ENCODE measurements at places on chromosomes 13 and 19.

- no peak for DNase-seq
These were observed 15.0 kb downstream of the VASP start for GRCh38 chr19:45522010-45522941.

DNA sequence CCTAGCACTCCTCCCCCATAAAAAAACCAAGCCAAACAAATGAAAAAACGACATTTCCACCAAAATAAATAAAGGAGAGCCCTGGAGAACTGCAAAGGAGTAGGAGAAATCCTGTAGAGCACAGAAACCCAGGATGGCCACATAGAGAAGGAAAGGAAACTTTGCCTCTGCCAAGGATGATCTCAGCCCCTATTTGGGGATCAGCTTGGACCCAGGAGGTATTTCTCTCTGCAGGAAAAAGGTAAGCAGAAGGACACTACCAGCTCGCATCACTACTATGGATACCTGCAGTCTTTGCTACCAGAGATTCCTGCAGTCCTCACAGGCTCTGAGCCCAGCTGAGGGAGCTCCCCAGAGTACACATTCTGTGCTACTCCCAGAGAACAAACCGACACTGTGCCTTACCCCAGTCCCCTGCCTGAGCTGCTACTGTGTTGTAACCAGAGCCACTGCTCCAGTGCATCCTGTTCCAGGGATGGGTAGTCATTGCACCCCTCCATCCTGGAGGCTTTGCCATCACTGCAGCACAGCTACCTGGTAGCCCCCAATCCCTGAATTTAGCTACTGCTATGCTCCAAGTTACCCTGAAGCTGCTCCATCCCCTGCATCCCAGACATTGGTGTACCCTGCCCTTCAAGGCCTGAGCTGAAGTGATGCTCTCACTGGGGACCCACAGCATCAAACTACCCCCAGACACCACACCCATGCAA lies 41.7 kb downstream of the VWA8 start:
- no peak for DNase-seq

DNA sequence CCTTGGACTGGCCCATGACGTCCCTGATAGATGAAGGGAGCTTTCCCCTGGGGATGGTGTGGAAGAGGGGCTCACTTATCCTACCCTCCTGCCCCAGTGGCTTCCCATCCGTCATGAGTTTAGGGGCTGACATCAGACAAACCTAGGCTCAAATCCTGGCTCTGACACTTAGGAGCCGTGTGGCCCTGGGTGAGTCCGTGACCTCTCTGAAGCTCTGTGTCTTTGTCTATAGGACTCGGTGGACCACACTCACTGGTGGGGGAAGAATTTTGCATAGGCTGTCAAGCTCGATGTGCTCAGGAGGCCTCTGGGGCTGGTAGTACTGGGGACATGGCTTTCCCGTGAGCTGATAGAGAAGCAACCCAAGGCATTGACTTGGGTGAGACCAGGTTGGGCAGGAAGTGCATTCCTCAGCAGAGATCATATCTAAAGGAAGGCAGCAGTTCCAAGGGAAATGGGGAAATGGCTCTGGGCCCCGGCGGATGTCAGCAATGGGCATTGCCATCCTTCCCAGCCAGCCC lies 17.4 kb upstream of the AP1M2 start:
- DNase-seq = no peak

GRCh38 chr19:45766869-45767346 lies 2.1 kb downstream of the SIX5 start:
- no peak for DNase-seq

GRCh38 chr13:69580255-69580654 lies 527.4 kb upstream of the ATXN8OS start:
- no peak for DNase-seq

DNA sequence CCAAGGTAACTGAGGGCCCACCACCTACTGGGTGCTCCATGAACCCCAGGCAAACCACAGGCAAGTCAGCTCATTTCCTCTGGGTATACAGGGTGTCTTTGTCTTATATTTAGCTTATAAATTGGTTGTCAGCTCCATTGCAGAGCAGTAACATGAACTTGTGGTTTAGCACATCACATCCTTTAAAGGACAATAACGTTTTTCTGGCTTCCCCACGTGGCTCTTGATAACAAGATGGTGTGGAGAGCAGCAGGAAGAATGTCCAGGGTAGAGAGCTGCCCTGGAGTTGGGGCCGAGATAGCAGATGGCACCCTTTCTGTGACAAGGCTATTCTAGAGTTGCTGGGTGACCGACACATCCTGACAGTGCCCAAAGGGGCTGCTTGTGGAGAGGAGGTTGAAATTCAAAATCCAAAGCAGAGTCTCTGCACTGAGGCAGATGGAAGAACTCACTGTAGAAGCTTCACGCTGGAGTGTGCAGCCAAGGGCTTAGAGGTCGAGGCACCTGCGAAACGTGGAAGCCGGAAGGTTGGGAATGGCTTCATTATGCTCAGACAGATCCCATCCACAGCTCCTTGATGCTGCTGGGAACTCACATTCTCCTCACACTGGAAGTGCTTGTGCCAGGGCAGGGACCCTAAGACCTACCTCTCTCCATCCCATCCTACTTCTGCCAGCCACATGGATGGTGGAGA lies 133.0 kb upstream of the FRY start:
- no peak for DNase-seq

DNA sequence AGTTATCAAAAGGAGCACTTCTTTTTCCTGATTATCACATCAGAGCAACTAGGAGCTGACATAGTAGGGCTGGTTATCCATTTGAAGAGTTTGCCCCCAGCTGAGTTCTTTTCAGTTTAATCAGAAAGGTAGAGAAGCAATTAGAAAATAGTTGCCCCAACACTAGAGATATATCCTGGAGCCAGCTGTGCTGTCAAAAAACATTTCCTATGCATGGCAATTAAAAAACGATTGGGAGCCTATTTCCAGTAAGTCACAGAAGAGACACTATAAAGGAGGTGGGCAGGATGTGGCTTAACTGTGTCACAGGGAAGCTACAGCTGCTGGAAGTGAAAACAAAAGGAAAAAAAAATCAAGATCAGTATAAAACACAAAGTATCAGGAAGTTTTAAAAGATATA lies 155.7 kb upstream of the SLITRK1 start:
- DNase-seq = no peak

DNA sequence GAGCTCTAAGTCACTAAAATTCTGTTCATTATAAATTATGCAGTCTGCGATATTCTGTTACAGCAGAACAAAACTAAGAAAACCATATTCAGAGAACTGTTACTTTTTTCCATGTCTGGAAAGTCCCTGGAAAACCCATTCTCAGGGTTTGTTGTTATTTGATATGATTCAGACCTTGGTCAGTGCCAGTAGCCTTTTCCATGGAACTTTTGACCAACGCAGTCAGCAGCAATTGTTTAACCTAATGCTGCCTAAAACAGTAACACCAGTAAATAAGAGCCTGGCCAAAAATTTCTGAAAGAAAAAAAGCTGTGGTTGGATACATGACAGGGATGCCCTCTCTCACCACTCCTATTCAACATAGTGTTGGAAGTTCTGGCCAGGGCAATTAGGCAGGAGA lies 402.7 kb downstream of the TBC1D4 start:
- no peak for DNase-seq

GRCh38 chr19:36009633-36010379 lies 1.2 kb upstream of the SYNE4 start:
- DNase-seq = no peak

DNA sequence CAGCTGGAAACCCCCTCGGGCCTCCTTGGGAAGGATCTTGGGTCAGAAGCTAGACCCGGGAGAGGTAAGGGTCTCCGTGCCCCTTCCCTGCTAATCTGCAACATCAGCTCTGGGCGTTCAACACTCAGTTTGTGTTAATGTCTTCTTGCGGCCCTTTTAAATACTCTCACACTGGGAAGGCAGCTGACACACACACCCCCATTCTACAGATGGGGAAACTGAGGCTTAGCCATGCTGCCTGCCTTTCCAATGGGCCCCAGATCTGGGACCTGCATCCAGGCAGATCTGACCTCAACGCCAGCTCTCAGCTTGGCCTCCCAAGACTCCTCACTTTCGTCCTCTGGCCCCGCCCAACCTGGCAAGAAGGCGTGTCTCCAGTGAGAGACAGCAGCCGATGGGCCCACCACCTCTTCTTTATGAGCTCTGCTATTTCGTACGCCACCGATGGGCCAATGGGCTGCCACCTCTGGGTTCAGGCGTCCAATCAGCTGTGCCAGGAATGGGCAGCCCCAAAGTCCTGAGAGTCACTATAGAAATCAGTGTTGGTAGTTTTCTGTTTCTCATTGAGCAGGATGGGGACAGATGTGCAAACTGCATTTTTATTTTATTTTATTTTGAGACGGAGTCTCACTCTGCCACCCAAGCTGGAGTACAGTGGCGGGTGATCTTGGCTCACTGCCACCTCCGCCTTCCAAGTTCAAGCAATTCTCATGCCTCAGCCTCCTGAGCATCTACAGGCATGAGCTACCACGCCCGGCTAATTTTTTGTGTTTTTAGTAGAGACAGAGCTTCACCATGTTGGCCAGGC lies 43.8 kb downstream of the DNM2 start:
- no peak for DNase-seq

GRCh38 chr13:30700364-30700763 lies 35.0 kb upstream of the ALOX5AP start:
- DNase-seq = no peak

DNA sequence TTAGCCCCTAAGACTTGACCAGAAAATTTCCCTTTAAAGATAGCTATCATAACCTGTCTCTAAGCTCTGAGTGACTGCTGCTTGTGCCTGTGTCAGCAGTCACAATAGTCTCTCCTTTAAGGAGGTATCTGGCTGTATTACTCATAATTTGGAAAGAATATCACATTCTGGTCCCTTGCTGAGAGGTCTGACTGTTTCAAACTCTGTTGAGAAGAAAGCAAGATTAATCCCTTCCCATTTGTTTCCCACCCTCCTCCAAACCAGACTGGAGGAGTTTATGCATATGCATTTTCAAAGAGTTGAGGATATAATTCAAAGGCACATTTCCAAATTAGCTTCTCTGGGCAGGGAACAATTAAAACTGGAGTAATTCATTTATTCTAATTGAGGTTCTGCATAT lies 2.3 kb downstream of the HTR2A start:
- DNase-seq = no peak

- DNase-seq = no peak
These were observed at the start of gene AP1M2 for GRCh38 chr19:10587022-10587838. AP1M2 (minus strand) TSS chr19:10587312; CDS start chr19:10587231, 81 bp downstream.

DNA sequence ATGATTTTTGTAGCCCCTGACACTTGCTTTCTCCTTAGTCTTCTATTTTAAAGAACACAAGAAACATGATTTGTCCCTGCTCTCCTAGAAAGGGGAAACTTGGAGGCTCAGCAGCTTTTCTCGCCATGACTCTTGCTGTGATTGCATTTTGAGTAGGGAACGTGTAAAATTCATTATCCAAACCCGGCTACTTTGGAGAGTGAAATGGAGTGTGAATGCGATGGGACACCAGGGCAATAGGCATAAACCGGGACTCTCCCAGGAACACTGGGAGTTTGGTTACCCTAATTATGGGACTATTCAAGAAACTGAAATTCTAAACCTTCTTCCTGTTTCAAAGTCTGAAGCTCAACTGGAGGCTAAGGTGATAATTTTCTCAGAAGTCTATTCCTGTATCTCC lies 181.7 kb upstream of the RFC3 start:
- DNase-seq = no peak

DNA sequence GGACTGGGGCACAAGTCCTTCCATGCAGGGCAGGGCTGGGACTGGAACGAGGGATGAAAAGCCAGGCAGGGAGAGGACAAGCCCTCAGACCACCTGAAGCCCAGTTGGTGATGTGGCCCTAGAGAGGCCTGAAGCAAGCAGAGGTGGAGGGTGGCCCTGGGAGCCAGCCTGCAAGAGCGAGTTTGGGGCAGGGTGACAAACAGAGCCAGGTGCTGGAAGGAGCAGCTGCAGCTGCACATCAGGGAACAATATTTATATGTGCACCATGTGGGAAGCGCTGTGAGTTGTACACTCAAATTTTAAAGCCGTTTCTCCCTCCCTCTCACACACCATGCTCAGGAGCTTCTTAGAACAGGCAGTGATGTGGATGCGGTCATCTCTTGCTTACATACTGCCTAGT lies 67.8 kb downstream of the FGF9 start:
- DNase-seq = no peak

DNA sequence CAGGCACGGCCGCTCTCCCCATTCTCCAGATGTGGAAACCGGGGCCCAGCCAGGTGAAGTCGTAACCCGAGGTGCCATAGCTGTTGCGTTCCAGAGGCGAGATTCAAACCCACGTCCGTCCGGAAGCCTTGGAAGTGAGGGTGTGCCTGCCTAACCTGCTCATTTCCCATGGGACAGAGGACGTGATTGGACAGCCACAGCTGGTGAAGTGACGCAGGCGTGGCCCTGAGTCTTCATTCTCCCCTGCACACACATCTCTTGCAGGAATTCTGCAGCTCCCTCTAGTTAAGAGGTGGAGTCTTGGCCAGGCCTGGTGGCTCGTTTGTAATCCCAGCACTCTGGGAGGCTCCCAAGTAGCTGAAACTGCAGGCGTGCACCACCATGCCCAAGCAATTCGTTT lies 16.8 kb downstream of the MEIS3 start:
- DNase-seq = no peak

GRCh38 chr19:41945135-41945766 lies 13.9 kb downstream of the RABAC1 start:
- DNase-seq = peak; percentile 93

DNA sequence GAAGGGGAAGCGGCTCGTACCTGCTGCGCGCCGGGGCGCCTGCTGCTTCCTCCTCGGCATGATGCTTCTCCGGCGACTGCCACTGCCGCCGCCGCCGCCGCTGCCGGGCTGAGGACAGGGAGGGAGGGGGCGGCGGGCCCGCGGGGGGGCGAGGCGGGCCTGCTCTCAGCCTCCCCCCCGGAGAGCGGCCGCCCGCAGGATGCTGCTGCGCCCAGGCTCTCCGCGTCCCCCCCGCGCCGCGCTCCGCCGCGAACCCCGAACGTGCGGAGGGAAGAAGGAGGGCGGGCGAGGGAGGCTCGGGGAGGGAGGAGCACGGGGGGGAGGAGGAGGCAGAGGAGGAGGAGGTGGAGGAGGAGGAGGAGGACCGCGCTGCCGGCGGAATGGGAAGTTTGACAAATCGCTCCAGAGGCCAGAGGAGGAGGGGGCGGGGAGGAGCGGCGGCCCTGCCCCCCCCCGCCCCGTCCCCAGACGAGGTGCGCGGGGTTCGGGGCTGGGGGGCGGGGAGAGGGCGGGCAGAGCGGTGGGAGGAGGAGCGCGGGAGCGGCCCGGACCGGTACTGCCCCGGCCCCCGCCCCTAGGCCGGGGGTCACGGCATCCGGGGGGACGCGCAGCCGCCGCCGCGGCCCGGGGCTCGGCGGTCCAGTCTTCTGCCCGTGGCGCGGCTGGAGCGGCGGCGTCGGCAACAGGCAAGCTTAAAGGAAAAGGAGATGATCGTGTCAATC lies at the start of gene TSHZ3:
Gene TSHZ3 (minus strand): TSS at position 277 of the 722 bp plus-strand sequence. CDS start 217 bp downstream, at position 60.
- DNase-seq = peak; percentile 30

DNA sequence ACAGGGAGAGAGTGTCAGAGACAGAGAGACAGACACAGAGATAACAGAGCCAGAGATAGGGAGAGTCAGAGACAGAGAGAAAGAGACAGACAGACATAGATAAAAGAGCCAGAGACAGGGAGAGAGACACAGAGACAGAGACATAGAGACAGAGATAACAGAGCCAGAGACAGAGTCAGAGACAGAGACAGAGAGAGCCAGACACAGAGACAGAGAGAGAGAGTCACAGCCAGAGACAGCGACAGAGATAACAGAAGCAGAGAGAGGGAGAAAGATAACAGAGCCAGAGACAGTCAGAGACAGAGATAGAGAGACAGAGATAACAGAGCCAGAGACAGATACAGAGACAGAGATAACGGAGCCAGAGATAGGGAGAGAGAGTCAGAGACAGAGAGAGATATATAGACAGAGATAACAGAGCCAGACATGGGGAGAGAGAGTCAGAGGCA lies 865 bp upstream of the TNFSF9 start:
- DNase-seq = no peak

GRCh38 chr13:57858376-57858775 lies 226.8 kb downstream of the PCDH17 start:
- DNase-seq = no peak

GRCh38 chr13:42834946-42835345 lies 53.6 kb downstream of the FAM216B start:
- DNase-seq = no peak

All from T-helper 22 cell (primary cell).